ENCODE measurements at places on chromosomes 13 and 19.

DNA sequence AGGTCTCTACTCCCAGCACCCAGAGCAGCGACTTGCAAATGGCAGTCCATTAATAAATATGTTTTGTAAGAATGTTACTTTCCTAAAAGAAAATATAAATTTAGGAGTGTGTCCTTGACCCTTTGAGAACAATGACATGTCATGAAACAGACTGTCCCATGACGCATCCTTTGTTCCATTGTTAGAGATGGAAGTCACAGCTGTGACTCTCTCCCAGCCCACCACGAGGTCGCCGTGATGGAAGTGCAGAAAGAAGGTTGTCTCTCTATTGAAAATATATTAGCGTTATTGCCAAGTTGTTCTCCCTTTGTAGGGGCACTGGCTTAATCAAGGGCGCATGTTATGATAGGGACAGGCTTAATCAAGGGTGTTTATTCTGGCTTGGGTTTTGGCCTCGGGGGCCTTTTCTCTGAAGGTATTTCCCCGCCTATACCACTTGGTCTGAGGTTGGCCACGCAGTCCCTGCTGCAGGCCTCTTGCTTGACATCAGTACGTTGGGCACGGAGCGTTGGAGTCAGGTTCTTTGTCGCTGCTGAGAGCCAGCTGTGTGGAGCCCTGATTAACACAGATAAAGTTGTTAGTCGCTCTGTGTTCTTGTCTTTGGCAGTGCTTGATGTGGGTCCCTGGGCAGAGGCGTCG is 126.7 kb upstream of the ZNF536 start:
- no peak for DNase-seq

- DNase-seq = peak; percentile 74
Observed at GRCh38 chr13:87331178-87331577, 340.0 kb upstream of the SLITRK5 start.

- no peak for DNase-seq
Observed at GRCh38 chr13:92894447-92894846, 332.2 kb upstream of the GPC6 start.

DNA sequence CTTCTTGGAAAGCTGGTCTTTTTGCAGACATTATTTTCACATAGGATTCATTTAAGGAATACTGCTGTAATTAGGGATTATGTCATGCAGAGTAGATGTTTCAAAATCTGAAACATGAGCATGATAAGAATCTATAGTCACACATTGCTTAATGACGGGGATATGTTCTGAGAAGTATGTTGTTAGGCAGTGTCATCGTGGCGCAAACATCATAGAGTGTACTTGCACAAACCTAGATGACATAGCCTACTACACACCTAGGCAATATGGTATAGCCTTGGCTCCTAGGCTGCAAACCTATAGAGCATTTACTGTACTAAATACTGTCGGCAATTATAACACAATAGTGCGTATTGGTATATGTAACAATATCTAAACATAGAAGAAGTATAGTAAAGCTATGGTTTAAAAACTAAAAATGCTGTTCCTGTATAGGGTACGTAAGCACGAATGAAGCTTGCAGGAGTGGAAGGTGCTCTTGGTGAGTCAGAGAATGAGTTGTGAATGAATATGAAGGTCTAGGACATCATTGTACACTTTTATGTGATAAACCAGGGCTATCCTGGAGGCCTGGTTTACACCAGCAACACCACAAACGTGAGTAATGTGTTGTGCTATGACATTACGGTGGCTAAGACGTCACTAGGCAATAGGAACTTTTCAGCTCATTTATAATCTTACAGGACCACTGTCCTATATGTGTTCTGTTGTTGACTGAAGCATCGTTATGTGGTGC is 283.1 kb downstream of the MTUS2 start:
- no peak for DNase-seq

DNA sequence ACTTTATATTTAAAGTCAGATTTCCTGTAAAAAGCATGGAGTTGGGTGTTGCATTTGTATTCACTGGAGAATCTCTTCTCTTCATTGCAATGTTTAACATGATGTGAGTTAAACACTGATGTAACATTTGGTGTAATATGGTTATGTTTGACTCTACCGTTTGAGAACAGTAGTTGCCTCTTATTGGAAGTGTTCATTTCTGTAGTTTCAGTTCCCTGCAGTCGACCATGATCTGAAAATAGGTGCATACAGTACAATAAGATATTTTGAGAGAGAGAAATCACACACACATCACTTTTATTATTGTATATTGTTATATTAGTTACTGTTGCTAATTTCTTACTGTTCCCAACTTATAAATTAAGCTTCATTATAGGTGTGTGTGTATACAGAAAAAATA is 105.2 kb upstream of the SPACA7 start:
- DNase-seq = no peak

All from fibroblast of lung (primary cell).